ENCODE measurements at places on chromosomes 4 and X.

DNA sequence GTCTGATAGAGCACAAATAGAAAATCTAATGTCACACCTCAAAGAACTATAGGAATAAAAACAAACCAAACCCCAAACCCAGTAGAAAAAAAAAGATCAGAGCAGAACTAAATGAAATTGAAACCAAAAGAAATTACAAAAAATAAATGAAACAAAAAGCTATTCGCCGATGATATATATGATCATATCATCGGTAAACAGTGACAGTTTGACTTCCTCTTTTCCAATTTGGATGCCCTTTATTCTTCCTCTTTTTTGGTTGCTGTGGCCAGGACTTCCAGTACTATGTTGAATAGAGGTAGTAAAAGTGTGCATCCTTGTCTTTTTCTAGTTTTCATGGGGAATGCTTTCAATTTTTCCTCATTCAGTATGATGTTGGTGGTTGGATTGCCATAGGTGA lies 215.3 kb upstream of the AR start:
- DNase-seq, result no peak

DNA sequence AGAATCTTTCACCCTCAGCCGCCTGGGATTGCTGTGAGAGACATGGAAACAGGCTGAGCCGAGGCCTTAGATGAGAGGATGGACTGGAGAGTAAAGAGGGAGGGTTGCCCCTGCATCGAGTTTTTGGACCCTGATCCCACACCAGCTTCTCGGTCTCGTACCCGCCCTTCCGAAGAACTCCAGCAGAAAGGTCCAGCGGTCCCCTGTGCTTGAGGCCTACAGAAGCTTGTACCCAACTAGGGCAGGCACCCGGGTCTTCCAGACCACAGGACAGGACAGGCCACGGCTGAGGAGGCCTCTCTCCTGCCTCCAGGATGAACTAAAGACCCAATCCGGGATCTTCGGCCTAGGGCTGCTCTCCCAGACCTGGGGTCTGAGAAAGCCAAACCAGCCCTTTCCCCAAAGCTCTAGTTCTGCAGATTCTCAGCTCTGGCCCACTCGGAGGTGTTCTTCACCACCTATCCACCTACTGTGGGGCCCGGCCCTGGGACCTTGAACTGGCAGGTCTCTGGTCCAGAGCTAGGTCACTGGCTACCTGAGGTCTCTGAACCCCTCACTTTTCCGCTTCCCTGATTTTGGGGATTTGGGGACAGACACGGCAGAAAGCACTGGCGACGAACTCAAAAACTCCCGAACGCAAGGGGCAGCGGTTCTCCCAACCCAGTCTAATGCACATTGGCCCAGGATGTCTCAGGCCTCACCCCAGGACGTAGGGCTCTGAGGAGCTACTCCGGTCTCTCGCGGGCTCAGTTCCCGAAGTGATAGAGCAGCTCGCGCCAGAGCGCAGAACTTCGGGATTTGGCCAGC lies 1.1 kb downstream of the NKX3-2 start:
- DNase-seq, result no peak

DNA sequence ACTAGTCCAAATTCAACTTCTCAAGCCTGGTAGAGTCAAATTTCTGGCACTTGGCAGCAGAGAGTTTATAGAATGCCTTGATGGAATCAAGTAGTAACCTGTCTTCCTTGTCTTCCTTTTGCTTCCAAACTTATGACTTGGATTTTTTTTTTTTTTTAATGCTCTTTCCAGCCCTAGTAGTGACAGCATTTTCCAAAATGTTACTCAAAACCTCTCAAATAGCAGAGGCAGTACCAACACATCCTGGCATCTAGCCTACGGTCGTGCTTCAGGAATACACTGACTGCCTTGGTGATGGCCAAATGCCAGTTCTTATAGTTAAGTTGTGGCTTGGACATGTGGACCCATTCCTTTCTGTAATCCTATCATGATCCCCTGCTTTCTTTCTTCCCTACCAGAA lies 46.0 kb downstream of the GALNT7 start:
- DNase-seq, result no peak

DNA sequence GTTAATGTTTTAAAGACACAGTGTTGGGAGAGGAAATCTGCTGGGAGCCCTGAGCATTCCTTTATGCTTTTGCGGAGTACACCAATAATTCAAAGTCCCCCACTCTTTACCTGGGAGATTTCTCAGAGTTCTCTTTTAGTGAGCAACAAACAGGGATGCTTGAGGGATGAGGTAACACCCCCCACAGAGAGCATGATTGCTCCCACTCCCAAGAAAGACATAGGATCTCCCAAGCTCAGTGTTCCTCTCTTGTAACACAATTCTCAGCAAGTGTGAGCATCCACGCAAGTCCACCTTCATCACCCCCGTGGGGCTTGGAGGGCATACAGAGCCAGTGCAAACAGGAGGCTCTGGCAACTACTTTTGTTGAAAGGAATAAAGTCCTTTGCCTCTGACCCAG lies 36.1 kb downstream of the GSPT2 start:
- DNase-seq, result no peak

DNA sequence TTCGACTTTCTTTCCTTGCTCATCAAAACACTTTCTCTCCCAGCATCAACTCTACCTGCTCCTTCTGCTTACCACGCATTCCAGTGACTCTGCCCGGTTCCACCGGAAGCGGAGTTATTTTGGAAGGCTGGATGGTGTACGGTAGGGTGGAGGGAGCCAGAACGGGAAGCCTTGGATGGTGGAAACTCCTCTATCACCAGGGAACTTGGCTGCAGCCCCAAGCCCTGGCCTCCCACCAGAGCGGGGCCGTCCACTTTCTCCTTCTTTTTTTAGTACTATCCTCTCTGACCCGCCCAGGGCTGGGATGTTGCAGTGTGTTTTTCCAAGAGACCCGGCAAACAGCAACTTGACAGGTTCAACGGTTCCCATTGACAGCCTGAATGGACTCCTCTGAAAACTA lies 27.6 kb downstream of the ADGRG2 start:
- no peak for DNase-seq

- DNase-seq, result no peak
Measured at GRCh38 chr4:336893-337142, 796 bp upstream of the ZNF141 start.

GRCh38 chrX:22109442-22109841 lies 77.3 kb downstream of the PHEX start:
- DNase-seq, result no peak

DNA sequence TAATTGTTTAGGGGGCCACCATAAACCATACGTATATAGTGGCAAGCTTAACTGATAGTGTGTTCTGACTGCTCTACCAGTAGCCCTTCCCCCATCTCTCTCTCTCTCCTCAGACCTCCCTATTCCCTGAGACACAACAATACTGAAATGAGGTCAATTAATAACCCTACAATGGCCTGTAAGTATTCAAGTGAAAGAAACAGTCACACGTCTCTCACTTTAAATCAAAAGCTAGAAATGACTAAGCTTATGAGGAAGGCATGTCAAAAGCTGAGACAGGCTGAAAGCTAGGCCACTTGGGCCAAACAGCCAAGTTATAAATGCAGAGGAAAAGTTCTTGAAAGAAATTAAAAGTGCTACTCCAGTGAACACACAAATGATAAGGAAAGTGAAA lies 78.0 kb downstream of the PRDM5 start:
- DNase-seq, result no peak

- DNase-seq, result no peak
Measured at GRCh38 chrX:1412551-1413161, 20.7 kb upstream of the SLC25A6 start.

DNA sequence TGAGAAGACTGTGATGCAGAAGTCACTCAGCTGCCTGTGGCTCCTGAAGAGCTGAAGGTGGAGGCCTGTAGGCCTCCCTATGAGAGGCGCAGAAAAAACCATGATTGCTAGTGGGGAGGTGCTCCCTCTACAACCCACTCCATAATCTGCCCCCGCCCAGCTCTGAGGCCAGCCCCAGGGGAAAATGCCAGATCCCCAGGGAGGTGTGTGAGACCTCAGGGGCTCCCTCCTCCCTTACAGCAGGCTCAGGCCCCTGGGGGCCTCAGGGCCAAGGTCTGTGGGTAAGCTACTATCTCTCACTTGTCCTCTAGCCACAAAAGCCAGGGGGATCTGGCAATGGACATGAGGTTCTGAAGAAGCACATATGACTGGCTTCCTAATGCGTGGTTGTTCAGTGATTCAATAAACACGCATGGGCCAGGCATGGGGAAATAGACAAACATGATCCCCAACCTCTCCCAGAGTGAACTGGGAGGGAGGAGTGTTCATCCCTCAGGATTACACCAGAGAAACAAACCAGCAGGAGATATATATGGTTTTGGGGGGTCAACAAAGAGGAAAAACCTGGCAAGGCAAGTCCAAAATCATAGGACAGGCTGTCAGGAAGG lies 51.0 kb upstream of the MTM1 start:
- DNase-seq, result no peak

DNA sequence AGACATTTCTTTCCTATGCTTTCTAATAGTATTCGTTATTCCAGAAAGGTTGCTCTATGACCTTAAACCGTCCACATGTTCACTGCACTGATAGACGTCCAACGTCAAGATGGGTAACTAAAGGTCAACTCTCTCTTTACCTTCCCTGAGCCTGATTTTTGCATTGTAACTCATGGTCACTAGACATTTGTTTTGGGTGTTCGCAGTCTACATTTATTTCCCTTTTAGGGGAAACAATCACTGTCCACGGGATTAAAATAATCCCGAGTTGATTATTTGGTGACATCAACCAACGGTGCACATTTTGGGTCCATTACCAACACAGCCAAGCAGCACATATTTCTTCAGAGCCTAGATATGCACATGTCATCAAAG lies 540 bp upstream of the HADH start:
- DNase-seq, result peak; percentile 5

- DNase-seq, result no peak
Measured at GRCh38 chr4:185932491-185932890, 120.5 kb upstream of the SORBS2 start.
